ENCODE measurements at places on chromosomes 13 and 19.

GRCh38 chr19:23799321-23799720, 40.6 kb upstream of the ZNF681 start:
- no peak overlapping the region for H3K27ac ChIP-seq
- H3K4me3 ChIP-seq = no peak overlapping the region
- no peaks in the 10 kb centered on the region for H3K4me1 ChIP-seq
- no peak for DNase-seq

- H3K4me3 ChIP-seq = no peak overlapping the region
- no peak overlapping the region for H3K27ac ChIP-seq
- DNase-seq = no peak
- H3K27me3 ChIP-seq = no peaks in the 10 kb centered on the region
- H3K4me1 ChIP-seq = no peaks in the 10 kb centered on the region
- no peaks in the 10 kb centered on the region for H3K36me3 ChIP-seq
Measured at GRCh38 chr19:15717809-15718208, 10.0 kb upstream of the OR10H2 start.

- no peak overlapping the region for H3K4me3 ChIP-seq
- no peaks in the 10 kb centered on the region for H3K36me3 ChIP-seq
- H3K27me3 ChIP-seq = no peaks in the 10 kb centered on the region
- H3K27ac ChIP-seq = no peak overlapping the region
Measured at GRCh38 chr19:1304197-1304924, 18.7 kb downstream of the EFNA2 start.

DNA sequence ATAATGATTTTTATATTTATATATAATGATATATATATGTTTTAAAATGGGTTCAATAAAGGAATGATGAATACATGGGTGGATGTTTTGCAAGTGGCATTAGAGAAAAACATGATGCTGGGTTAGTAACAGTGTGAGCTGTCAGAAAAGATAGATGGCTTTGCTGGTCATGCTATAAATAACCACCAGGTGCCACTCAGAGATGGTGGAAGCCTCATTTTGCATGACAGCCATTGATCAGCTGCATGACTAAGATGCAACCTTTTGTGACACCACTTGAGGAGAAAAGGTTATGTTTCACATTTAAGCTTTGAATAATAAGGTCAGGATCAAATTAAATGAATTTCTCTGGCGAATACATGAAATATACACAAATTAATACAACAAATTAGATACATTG, 737.7 kb downstream of the PCDH9 start:
- H3K36me3 ChIP-seq = no peaks in the 10 kb centered on the region
- no peaks in the 10 kb centered on the region for H3K4me1 ChIP-seq
- no peak overlapping the region for H3K4me3 ChIP-seq
- no peaks in the 10 kb centered on the region for H3K27me3 ChIP-seq
- DNase-seq = no peak

- DNase-seq = no peak
- no peaks in the 10 kb centered on the region for H3K27me3 ChIP-seq
- no peaks in the 10 kb centered on the region for H3K36me3 ChIP-seq
- H3K27ac ChIP-seq = no peak overlapping the region
Measured at GRCh38 chr19:2716275-2716650, 4.9 kb downstream of the DIRAS1 start.

DNA sequence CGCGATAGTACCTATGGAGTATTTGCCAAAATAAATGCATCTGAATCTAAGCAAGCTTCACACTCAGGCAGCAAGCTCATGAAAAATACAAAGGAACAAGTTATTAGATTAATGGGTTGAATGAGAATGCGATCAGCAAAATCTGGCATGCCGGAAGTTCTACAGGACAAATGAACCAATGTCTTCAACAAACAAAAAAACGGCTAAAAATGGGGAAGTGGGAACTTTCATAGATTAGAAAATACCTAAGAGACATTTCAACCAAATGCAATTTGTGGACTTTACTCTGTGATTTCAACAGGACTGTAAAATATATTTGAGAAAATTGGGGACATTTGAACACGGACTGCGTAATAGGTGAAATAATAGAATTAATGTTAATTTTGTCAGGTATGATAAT, 22.4 kb upstream of the RNASEH2B start:
- H3K4me3 ChIP-seq = no peak overlapping the region
- DNase-seq = no peak
- H3K27ac ChIP-seq = no peak overlapping the region
- no peaks in the 10 kb centered on the region for H3K27me3 ChIP-seq

DNA sequence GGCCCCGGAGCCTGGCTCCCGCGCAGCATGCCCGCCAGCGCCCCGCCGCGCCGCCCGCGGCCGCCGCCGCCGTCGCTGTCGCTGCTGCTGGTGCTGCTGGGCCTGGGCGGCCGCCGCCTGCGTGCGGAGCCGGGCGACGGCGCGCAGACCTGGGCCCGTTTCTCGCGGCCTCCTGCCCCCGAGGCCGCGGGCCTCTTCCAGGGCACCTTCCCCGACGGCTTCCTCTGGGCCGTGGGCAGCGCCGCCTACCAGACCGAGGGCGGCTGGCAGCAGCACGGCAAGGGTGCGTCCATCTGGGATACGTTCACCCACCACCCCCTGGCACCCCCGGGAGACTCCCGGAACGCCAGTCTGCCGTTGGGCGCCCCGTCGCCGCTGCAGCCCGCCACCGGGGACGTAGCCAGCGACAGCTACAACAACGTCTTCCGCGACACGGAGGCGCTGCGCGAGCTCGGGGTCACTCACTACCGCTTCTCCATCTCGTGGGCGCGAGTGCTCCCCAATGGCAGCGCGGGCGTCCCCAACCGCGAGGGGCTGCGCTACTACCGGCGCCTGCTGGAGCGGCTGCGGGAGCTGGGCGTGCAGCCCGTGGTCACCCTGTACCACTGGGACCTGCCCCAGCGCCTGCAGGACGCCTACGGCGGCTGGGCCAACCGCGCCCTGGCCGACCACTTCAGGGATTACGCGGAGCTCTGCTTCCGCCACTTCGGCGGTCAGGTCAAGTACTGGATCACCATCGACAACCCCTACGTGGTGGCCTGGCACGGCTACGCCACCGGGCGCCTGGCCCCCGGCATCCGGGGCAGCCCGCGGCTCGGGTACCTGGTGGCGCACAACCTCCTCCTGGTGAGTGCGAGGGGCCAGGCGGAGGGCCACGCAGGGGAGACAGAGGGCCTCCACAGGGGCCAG, at the start of gene KL:
Gene KL, plus strand, starts transcription at position 10 of the 909 bp plus-strand sequence. Its CDS starts 18 bp downstream, at position 28.
- no peaks in the 10 kb centered on the region for H3K4me1 ChIP-seq
- H3K27ac ChIP-seq = no peak within 1 kb of the TSS
- peak within 1 kb of the TSS; percentile 77 for H3K4me3 ChIP-seq
- DNase-seq = no peak
- H3K27me3 ChIP-seq = no peaks in the 10 kb centered on the region

GRCh38 chr13:50119591-50119990, 104.3 kb downstream of the KCNRG start:
- no peaks in the 10 kb centered on the region for H3K36me3 ChIP-seq
- H3K27me3 ChIP-seq = no peaks in the 10 kb centered on the region
- no peak overlapping the region for H3K4me3 ChIP-seq
- H3K4me1 ChIP-seq = peaks cover 14% of the 10 kb centered on the region

- no peaks in the 10 kb centered on the region for H3K36me3 ChIP-seq
- H3K4me3 ChIP-seq = no peak overlapping the region
- peaks cover 8% of the 10 kb centered on the region for H3K4me1 ChIP-seq
- no peaks in the 10 kb centered on the region for H3K27me3 ChIP-seq
- no peak overlapping the region for H3K27ac ChIP-seq
Measured at GRCh38 chr13:79491715-79492114, 10.8 kb downstream of the NDFIP2 start.

GRCh38 chr19:12715929-12716328, 7.8 kb downstream of the TNPO2 start:
- no peak overlapping the region for H3K4me3 ChIP-seq
- peaks cover 68% of the 10 kb centered on the region for H3K36me3 ChIP-seq
- DNase-seq = no peak
- H3K27ac ChIP-seq = no peak overlapping the region
- H3K4me1 ChIP-seq = peaks cover 10% of the 10 kb centered on the region

- H3K4me3 ChIP-seq = no peak overlapping the region
- H3K36me3 ChIP-seq = no peaks in the 10 kb centered on the region
- H3K27ac ChIP-seq = peak overlapping the region; percentile 85
- DNase-seq = no peak
Measured at GRCh38 chr13:110872034-110872767, 42.7 kb downstream of the ANKRD10 start.

GRCh38 chr13:21913010-21913409, 242.1 kb downstream of the FGF9 start:
- no peaks in the 10 kb centered on the region for H3K36me3 ChIP-seq
- no peak overlapping the region for H3K27ac ChIP-seq
- no peaks in the 10 kb centered on the region for H3K4me1 ChIP-seq
- no peaks in the 10 kb centered on the region for H3K27me3 ChIP-seq
- DNase-seq = no peak
- H3K4me3 ChIP-seq = no peak overlapping the region

DNA sequence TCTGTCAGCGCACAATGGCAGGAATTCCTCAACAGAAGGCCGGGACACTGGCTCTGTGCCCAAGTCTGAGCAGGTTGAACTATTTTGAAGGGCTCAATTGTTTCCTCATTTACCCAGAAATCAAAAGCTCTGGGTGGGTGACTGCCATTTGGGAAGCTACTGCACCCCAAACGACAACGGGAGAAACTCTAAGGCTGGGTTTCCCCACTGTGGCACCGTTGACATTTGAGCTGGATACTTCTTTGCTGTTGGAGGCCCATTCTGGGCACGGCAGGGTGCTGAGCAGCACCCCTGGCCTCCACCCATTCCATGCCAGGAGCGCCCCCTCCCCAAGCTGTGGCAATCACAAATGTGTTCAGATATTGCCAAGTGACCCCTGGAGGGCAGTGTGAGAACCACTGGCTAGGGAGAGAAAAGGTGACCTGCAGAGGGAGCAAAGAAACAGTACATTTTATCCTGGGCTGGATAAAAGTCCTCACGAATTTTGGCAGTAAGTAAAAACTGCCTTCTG, 62.5 kb downstream of the RFX2 start:
- no peaks in the 10 kb centered on the region for H3K4me1 ChIP-seq
- peaks cover 5% of the 10 kb centered on the region for H3K36me3 ChIP-seq
- DNase-seq = no peak
- H3K27me3 ChIP-seq = no peaks in the 10 kb centered on the region

DNA sequence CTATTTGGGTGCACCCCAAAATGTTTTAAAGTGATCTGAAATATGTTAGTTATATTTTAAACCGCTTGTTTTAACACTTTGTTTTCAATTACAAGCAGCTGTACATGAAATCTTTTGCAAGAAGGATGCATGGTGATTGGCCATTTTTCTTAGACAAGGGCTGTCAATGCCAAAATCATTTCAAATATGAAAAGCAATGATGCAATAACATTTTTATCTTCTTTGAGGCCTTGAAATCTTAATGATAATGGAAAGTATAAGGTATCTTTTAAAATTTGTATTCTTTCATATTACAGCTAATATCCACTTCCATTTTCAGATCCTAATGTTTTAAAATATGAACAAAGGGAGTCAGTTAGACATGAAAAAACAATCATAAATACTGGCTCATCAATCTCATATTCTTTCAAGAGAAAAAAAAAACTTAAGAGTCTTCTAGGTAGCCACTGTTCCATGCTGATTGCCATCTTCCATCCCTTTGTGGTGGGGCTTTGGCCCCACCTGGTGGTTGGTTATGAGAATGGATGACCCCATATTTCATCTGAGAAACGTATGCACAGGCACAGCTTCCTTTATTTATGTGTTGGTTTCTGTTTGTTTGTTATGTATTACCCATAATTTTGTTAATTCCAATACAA, 330.3 kb upstream of the MIR17HG start:
- H3K36me3 ChIP-seq = no peaks in the 10 kb centered on the region
- DNase-seq = no peak
- H3K4me1 ChIP-seq = no peaks in the 10 kb centered on the region
- no peak overlapping the region for H3K27ac ChIP-seq
- no peak overlapping the region for H3K4me3 ChIP-seq

DNA sequence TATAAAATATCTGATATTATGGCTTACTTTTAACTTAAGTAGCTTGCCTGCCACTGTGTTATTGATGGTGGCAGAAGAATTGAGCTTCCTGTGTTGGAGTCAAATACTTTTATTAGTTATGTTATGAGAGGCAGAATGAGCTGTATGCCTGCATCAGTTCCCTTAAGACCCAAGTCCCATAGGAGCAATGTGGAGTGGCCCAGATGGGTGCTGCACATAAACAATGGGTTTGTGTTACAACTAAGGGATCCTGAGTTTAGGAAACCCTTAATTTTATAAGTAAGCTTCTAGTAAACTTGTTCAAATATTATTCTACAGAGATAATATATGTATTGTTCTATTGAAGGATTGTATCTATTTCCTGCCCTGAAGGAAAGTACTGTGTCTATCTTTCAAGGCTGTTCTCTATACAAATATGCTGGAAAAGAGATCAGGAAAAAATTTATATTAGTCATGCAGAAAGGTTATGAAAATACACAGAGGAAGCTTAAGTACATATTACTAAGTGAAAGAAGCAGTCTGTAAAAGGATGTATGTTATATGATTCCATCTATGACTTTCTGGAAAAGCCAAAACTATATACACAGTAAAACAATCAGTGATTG, 2018.0 kb upstream of the PCDH20 start:
- no peak for DNase-seq
- H3K27ac ChIP-seq = no peak overlapping the region
- H3K4me1 ChIP-seq = no peaks in the 10 kb centered on the region
- no peaks in the 10 kb centered on the region for H3K27me3 ChIP-seq
- no peaks in the 10 kb centered on the region for H3K36me3 ChIP-seq

GRCh38 chr13:69389899-69390298, 717.7 kb upstream of the ATXN8OS start:
- H3K27ac ChIP-seq = no peak overlapping the region
- H3K27me3 ChIP-seq = no peaks in the 10 kb centered on the region
- H3K36me3 ChIP-seq = no peaks in the 10 kb centered on the region
- DNase-seq = no peak
- H3K4me3 ChIP-seq = no peak overlapping the region

DNA sequence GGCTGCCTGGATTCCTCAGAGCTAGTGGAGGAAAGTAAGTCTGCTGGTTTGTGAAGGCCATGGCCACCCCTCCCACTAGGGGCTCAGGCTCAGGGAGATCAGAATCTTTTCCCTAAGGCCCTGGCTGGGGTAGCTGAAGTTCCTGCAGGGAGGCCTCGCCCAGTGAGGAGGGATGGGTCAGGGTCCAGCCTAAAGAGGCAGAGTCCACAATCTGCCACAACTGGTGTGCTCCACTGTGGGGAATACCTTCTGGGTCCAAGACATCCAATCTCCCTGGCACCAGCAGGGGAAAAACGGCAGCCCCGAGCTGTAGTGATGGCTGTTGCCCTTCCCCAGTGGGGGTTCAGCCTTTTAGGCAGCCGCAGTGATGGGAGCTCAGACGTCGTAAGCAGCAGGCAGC, 23.2 kb downstream of the IGFL3 start:
- no peak for DNase-seq
- no peaks in the 10 kb centered on the region for H3K27me3 ChIP-seq
- no peak overlapping the region for H3K27ac ChIP-seq
- no peaks in the 10 kb centered on the region for H3K36me3 ChIP-seq

- no peak overlapping the region for H3K27ac ChIP-seq
- DNase-seq = no peak
- H3K36me3 ChIP-seq = no peaks in the 10 kb centered on the region
- H3K27me3 ChIP-seq = no peaks in the 10 kb centered on the region
Measured at GRCh38 chr19:58460039-58460438, 6.8 kb upstream of the ZNF324 start.

- H3K36me3 ChIP-seq = peaks cover 7% of the 10 kb centered on the region
- peaks cover 8% of the 10 kb centered on the region for H3K4me1 ChIP-seq
- DNase-seq = no peak
- no peak overlapping the region for H3K27ac ChIP-seq
- peak overlapping the region; percentile 94 for H3K4me3 ChIP-seq
- no peaks in the 10 kb centered on the region for H3K27me3 ChIP-seq
Measured at GRCh38 chr19:35776102-35776788, 881 bp downstream of the ARHGAP33 start.

GRCh38 chr13:26721251-26722121, 39.1 kb downstream of the GPR12 start:
- H3K36me3 ChIP-seq = no peaks in the 10 kb centered on the region
- no peak overlapping the region for H3K27ac ChIP-seq
- no peaks in the 10 kb centered on the region for H3K4me1 ChIP-seq

Measured in thoracic aorta (tissue), 2 donors.